ENCODE measurements at places on chromosomes 2 and 18.
A peak's percentile ranks its signal among the peaks of the same experiment; 100 is the strongest.

- DNase-seq, result no peak
Observed at GRCh38 chr2:225806105-225806504, 406.6 kb downstream of the NYAP2 start.

DNA sequence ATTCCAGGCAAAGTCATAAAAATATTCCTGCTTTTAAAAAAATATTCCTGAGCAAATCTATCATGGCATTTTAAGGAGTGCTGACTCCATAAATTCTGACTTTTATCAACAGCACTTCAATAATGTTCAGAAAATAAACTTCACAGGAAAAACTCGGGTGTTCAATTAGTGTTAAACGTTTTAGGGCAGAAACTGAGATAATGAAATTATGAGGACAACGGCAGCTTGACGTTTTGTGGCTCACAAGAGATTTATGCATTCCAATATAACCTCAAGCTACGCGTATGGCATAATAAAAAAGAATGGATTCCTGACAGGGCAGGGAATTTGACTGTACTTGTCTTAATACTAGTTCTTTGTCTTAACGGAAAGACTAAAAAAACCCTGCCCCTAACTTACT, 133.2 kb downstream of the ICOS start:
- no peak for DNase-seq

DNA sequence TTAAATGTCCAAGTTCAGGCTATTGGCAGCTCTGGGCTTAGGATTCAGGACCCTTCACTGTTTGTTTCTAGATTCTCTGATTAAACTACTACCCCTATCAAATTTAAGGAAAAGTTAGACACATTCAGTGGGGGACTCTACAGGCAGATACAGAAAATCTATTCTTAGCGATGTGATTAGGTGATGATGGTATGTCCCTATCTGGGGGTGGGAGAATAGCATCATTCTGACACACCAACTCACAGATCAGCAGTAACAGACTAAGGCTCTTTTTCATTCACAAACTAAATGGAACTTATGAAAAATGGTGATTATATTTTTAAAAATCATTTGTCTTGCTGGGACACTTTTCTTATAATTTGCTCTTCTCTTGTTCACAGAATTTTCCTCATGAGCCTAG, 232.9 kb upstream of the CDH2 start:
- no peak for DNase-seq

- no peak for DNase-seq
Observed at GRCh38 chr2:219946529-219946928, 319.1 kb downstream of the SLC4A3 start.

DNA sequence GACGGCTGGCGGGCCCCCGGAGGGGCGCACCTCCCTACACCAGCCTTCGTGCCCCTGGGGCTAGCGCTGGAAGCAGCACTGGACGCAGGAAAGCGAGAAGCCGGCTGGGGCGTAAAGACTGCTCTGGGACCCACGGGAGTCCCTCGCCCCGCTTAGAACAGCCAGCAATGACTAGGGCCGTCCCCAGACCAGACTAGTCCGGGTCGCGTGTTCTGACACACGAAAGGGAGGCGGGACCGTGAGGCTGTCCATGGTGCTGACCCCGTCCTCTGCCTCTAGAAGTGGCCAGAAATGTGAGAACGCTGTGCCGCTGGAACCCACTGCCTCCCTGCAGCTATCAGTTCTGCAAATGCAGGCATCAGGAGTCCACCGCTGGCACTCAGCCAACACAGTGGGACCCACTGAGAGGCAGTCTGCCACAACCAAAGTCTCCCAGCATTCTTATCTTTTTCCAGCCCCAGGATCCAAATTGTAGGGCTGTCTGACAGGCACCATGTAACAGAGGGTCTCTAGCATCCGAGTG, at the start of gene UCN:
TSS of gene UCN (minus strand) at position 87 of the 523 bp plus-strand sequence. CDS start 550 bp downstream, outside the sequence.
- no peak for DNase-seq

- DNase-seq, result no peak
Observed at GRCh38 chr2:70212298-70212932, 21.6 kb upstream of the C2orf42 start.

DNA sequence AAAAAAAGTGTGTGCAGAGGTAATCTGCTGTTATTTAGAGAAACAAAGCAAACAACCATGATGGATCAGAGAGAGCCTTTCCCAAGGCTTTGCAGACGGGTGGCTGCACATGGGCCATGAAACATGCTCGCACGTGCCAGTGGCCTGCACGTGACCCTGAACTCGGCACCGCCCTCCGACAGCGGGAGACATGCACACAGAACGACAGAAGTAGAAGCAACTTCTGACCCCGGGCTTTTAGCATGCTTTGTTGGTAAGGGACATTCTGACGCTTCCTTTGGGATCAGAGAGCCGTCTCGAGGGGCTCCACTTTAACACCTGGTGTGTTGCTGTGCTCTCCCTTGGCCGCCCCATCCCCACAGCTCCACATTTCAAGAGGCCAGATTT, 112.5 kb downstream of the KCNF1 start:
- DNase-seq, result no peak

GRCh38 chr2:212607080-212607479, 68.5 kb upstream of the ERBB4 start:
- no peak for DNase-seq

DNA sequence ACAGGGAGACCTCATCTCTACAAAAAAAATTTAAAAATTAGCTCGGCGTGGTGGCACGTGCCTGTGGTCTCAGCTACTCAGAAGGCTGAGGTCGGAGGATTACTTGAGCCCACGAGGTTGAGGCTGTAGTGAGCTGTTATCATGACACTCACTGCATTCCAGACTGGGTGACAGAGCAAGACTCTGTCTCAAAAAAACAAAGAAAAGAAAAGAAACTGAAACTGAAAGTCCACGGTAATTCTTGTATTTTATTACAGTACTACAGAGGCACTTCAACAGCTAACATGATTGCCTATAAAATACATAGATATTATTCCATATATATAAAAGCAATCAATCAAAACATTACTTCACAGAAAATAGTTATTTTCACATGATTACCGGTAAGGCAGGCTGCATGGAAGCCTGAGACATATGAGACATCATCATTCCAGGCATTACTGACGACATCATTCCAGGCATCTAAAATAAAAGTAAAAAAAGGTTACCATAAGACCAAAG, 23.1 kb downstream of the PRPF40A start:
- no peak for DNase-seq

DNA sequence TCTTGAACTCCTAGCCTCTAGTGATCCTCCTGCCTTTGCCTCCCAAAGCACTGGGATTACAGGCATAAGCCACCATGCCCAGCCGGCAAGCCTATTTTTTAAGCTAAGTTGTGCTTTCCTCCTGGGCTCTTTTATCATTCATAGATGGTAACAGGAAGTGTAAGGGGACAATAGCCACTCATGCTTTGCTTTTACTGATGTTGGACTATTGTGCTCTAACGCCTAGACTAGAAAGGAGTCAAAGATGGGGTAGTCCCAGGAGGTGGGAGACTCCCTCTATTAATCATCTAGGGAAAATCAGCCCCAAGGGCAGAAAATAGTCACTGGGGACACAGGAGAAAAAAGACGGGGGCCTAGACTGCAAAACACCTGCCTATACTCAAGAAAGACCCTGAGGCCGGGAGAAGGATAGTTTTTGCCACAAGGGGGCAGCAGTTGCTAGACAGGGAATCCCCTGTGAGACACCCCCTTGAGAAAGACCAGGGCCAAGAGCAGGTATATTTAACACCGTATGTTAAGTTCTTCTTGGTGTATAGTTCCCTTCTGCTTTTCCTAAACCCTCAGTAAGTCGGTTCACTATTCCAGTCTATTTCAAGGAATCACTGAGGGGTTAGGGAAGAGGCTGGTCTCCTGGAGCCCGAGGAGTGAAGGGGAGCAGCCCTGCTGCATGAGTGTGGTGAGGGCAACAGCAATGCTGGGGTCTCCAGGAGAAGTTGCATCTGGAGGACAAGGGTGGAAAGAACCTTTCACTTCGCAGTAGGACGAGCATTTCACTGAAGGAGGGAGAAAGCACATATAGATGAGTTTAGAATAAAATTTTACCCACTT, 2.1 kb upstream of the CXCR1 start:
- peak; percentile 49 for DNase-seq

- no peak for DNase-seq
Observed at GRCh38 chr2:199202964-199203363, 254.8 kb downstream of the SATB2 start.

- DNase-seq, result no peak
Observed at GRCh38 chr2:65299246-65299645, 71.6 kb downstream of the ACTR2 start.

- DNase-seq, result no peak
Observed at GRCh38 chr2:240597419-240598181, 11.1 kb downstream of the CAPN10 start.

DNA sequence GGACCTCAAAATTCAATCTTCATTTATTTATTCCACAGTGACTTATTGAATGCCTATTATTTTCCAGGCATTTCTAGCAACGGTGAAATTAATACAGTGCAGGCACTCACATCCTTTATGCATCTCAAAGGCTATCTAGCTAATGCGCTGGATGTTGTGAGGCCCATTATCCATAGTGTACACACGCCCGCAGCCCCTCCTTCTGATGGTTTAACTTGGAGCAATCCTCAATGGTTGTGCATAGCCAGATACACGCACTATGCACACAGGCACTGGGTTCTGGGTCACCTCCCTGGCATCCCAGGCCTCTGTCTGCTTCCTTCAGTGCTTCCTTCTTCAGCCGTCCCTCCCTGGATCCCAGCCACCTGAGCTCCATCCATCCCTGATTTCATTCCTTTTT, 108.5 kb upstream of the BOD1L2 start:
- DNase-seq, result no peak
